ENCODE measurements at places on chromosomes 4 and X.

- DNase-seq: no peak
These were observed 98.8 kb upstream of the EOLA2 start for GRCh38 chrX:150037041-150037440.

DNA sequence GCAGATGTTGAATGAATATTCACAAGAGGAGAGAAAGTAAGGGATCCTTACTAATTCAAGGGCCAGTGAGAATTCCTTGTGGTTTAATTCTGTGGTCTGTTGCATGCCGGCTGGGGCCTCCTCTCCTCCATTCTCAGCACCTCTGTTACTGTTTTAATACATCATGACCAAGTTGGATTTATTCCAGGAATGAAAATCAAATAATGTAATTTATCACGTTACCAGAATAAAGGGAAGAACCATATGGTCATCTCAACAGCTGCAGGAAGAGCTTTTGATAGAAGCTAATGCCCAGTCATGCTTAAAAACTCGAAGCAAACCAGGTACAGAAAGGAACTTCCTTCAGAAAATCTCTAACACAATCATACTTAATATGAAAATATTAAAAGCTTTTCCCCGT, 54.1 kb downstream of the GRK4 start:
- no peak for DNase-seq

- DNase-seq: no peak
These were observed 10.1 kb downstream of the DHX15 start for GRCh38 chr4:24574236-24574635.

- DNase-seq: no peak
These were observed 75.9 kb upstream of the CPEB2 start for GRCh38 chr4:14926368-14926767.

DNA sequence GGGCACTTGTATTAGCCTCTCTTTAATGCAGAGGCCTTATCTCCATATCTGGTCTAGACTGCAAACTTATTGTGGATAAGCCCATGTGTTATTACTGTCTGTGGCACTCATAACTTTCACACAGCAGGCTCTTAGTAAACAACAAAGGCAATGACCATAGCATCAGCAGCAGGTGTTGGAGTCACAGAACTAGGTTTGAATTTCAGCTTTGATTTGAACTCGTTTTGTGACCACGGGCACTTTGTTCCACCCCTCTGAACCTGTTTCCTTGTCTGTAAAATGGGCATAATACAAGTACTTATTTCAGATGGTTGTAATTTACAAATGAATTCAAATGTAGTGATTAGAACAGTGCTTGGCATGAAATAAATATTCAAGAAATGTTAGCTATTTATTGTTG, 121.8 kb upstream of the C1GALT1C1 start:
- DNase-seq: no peak

- DNase-seq: no peak
These were observed 40.4 kb downstream of the CCNG2 start for GRCh38 chr4:77197361-77197760.

- no peak for DNase-seq
These were observed 111.2 kb downstream of the PPP3CA start for GRCh38 chr4:101236097-101236496.

DNA sequence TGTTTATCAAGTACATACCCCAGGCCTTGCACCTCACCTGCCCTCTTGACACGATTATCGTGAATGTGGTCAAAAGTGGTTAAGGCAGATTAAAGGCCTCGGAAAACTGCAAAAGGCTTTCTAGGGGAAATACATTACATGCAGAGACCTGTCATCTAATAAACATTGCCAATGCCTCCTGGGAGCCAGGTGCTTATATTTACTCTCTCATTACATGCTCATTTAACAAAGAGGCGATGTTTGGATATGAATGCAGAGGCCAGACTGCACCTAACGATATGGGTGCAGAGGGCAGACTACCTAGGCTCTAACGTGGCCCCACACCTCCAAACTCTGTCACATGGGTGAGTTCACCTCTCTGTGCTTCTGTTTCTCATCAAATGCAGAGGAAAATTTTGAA, 14.5 kb downstream of the CRMP1 start:
- no peak for DNase-seq

GRCh38 chr4:54332542-54332941, 103.4 kb downstream of the PDGFRA start:
- DNase-seq: no peak

DNA sequence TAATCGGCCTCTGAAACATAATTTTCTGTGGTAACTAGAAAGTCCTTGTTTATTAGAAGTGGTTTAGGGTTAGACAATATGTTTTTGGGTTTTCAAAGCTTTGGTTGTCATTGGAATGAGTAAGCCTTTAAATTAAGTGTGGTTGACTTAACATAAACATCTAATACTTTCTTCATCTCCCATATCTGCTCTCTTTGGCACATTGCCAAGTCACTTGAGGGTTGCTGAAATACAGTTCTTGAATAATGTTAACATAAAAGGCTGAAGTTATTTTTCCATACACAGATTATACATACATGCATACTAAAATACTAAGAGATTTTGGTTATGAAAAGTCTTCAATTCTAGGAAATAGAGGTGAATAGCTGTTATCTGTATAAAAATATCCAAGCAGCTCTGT, 241.7 kb upstream of the BMP3 start:
- DNase-seq: no peak

DNA sequence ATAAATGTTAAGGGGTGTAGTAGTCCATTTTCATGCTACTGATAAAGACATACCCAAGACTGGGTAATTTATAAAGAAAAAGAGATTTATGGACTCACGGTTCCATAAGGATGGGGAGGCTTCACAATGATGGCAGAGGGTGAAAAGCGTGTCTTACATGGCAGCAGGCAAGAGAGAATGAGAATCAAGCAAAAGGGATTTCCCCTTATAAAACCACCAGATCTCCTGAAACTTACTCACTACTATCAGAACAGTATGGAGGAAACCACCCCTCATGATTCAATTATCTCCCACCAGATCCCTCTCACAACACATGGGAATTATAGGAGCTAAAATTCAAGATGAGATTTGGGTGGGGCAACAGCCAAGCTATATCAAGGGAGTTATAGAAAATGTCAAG, 329.2 kb downstream of the DTHD1 start:
- DNase-seq: no peak

DNA sequence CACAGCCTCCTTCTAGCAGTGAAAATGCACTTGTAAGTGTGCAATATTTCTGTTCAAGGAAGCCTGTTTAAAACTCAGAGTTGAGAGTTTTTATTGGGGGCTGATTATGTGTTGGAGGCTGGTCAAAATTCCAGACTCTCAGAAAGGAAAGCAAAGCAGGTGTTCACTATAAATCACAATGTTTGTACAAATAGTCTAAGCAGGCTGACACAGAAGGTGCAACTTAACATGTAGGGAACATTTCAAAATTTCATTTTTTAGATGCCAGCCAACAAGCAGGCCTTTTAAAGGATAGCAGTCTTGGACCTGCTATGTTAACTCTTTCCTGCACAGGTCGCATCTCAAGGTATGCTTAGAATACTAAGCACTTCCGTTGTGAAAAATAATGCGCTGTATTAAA, 112.3 kb upstream of the IL13RA1 start:
- no peak for DNase-seq

GRCh38 chr4:100162027-100162685, 28.1 kb downstream of the DDIT4L start:
- no peak for DNase-seq

- peak; percentile 12 for DNase-seq
These were observed 137.4 kb upstream of the STIM2 start for GRCh38 chr4:26723216-26723615.

- no peak for DNase-seq
These were observed 13.7 kb upstream of the KLHL5 start for GRCh38 chr4:39048311-39048710.

- no peak for DNase-seq
These were observed 7.4 kb upstream of the HS3ST1 start for GRCh38 chr4:11436084-11436483.

DNA sequence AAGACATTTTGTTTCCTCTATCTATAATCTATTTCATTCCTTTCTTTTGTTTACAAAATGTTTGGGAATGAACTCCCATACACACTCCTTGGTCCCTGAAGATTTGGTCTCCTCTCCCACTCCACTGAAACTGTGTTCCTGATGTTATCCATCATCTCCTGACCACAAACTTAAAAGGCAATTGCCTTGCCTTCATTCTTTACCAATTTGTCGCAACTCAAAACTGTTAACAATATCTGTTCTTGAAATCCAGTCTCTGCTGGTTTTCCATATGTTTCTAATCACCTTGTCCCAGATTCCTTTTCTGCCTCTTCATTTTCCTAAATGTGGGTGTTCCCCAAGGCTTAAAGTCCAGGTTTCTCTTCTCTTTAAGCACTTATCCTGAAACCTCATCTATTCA, 262.2 kb upstream of the TTC29 start:
- no peak for DNase-seq

DNA sequence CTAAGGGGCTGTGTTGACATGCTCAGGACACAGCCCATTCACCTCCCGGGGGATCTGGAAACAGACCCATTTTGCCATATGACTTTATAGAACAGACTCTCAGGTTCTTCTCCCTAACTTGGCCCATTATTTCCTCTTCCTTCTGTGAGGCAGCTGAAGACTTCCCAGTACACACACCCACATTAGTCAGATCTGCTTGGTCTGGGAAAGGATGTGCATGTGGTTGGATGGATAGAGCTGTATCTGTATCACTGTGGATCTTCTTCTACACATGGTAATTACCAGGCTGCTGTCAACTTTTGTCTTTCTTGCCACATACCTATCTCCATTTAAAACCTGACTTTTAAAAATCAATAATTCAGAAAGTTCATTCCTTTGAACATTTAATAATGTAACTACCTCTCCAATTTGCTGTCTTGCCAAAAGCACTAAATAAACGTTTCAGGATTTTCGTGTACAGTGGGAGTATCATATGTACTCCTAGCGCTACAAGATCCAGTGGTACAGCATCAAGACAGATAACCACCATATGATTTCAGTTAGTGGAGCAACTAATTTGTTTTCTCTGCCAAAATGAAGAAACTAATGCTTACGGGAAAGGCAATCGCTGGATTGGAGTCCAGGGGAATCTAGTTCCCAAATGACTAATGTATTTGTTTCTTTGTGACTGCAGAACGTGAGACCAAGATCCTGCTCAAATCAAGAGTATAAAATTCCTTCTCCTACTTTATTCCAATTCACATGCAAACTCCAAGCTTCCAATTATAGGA, 134.1 kb upstream of the MAP3K15 start:
- no peak for DNase-seq

DNA sequence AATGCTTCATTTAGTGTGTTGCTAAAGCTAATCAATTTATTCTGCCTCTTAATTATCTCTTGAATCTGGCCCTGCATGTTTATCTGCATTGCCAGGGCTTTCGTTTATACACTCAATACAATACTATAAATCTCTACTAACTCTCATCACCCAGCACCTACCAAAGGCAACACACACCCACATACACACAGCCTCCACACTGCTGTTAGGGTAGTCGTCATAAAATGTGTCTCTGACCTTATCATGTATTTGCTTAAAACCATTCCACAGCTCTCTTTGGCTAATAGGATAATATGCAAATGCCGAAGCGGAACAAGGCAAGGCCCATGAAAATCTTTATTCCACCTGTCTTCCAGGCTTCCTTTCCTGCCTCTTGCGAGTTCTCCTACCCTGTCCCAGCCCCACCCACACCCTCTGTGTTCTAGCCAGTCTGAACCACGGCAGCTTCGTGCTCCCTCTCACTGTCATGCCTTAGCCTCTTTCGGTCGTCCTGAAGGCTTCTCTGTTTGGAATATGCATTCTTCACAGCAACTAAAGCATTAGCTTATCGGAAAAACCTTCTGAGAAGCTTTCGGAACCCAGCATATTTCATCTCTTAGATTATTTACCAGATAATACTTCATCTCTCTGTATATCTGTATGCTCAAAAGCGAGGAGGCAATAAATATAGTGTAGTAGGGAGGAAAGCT, 333.5 kb downstream of the TENM3 start:
- DNase-seq: no peak

DNA sequence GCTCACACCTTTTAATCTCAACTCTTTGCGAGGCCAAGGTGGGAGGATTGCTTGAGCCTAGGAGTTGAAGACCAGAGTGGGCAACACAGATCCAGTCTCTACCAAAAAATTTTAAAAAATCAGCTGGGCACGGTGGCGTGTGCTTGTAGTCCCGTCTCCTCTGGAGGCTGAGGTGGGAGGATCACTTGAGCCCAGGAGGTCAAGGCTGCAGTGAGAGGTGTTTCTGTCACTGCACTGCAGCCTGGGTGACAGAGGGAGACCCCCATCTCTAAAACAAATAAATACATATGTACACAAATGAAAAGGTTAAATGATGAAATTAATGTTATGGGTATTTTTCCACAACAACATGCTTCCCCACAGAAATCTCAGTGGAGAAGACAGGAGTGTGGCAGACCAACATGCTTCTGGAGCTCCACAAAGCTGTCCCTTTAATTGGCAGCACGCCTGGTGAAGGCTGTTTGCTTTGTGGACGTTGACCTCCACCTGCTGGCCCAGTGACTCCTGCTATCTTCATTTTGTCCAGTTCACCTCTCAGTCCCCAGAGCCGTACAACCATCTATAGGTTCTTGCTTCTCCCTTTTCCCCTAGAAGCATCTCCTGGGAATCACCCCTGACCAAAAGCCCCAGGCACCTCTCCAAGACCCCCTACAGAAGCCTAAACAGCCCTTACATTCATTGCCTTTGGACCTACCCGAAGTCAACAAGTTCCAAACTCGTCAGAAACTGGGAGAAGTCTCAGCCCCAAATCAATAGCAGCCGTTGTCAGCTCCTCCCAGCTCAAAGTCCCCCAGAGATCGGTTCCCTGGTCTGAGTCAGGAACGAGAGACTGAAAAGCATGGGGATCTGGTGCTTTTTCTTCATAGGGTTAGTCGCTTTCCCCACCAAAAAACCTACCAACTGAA, 36.4 kb upstream of the CD99 start:
- no peak for DNase-seq

GRCh38 chr4:1126506-1126905, 13.1 kb upstream of the RNF212 start:
- no peak for DNase-seq

- no peak for DNase-seq
These were observed 76.7 kb downstream of the IRF2 start for GRCh38 chr4:184397516-184398163.

DNA sequence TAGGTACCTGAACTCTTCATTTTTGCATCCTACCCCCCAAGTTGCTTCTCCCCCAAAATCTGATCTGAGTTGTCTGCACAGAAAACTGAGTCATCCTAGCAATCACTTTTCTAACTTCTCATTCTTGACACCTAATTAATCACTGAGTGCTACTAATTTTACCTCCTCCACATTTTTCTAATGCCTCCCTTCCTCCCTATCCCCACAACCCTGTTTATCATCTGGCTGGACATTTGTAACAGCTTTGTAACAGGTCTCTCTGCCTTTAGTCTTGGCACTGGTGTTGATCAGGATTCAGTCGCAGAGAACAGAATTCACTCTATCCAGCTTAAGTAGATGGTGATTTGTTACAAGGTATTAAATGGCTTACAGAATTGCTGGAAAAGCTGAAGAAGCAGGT, 303.9 kb upstream of the GATB start:
- no peak for DNase-seq

GRCh38 chrX:23633834-23634580, 33.3 kb upstream of the PRDX4 start:
- DNase-seq: peak; percentile 26

Data from GM13976 (cell line).